Fibroblast of villous mesenchyme (primary cell): ENCODE measurements at places on chromosomes 12 and 14. TPM values are rescaled to one million over a fixed set of nuclear protein-coding genes. Genes with fewer than 3 reads are reported as not detected.

Gene MTRFR
- 9.0 and 10.4 TPM in 2 replicates for total RNA-seq

Gene GPR132
- total RNA-seq, result under 0.01 TPM in 1 of 2 replicates, not detected in the other

Gene IL23A
- 0.32 TPM in 1 of 2 replicates, not detected in the other for total RNA-seq

Gene MYH7
- total RNA-seq, result not detected in 2 replicates

Gene HOXC12
- total RNA-seq, result under 0.01 TPM in 2 replicates

Gene SLC41A2
- 13.2 and 16.8 TPM in 2 replicates for total RNA-seq

Gene SIX6
- not detected in 2 replicates for total RNA-seq
